Fibroblast of skin of back (primary cell): ENCODE measurements at places on chromosomes 7 and 10.

DNA sequence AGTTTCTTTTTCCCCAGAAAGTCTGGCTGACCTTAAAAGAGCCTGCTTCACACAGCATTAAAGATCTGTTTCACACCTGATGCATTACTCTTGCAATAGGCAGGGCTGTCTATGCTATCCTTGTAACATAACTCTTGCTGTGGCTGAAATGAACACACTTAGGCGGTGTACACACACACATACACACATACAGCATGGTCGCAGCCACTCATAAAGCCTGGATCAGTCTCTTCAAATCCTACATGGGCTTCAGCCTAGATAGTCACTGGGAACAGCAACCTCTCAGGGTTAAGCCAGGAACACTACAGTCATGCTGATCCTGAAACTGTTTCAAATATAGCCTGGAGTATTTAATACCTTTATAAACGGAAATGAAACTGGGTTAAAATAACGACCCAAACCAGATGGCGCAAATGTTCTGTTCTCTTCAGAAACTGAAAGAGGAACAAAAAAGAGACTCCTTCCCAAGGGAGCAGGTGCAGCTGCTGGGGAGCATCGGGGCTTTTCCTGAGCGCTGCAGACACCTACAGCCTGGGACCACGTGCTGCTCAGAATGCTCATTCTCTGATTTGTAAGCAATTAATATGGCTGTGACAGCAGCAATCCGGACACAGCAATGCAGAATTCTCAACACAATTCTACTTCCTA lies 61.0 kb upstream of the SFMBT2 start:
- DNase-seq: no peak

- peak; percentile 12 for DNase-seq
These were observed 27.6 kb downstream of the AMZ1 start for GRCh38 chr7:2715341-2716231.

GRCh38 chr10:21314906-21315644 lies 210.4 kb downstream of the SKIDA1 start:
- DNase-seq: peak; percentile 38

GRCh38 chr7:76122516-76123239 lies 74.8 kb downstream of the MDH2 start:
- no peak for DNase-seq

DNA sequence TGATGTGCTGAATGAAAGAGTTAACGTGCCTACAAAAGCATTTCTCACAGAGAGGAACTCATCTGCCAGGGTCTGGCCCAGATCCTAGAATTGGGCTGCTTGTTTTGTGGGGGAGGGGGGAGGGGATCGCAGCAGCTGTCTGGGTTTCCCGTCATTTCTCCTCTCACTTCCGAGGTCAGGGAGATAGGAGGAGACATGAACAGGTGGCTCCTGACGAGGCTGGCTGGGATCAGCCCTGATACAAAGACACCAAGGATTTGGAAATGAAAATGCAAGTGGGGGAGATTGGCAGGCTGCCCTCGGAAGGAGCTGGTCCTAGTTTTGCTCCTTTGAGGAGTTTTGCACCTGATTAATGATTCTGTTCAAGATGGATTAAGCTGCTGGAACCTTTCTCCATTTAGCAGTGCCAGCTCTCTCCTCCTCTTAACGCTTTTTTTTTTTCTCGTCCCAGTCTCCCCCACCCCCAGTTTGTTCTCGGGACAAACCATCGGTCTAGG lies 86.8 kb upstream of the KMT2C start:
- no peak for DNase-seq

- no peak for DNase-seq
These were observed 250.8 kb upstream of the HABP2 start for GRCh38 chr10:113302062-113302461.

DNA sequence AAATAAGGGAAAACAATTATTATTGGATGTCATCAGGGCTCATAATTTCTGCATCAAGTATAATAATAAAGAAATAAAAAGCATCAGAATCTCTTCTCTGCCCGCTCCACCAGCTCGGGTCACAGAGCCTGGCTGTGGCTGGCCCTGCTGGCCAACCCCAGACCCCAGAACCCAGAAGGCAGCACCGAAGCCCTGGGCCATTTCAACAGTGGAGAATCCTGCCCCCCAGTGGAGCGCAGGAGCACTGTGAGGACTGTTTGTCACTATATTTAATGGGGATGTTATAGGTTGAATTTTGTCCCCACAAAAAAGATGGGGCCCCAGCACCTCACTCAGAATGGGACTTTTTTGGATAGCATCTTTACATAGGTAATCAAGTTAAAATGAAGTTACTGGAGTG lies 27.3 kb downstream of the DENND11 start:
- no peak for DNase-seq

- no peak for DNase-seq
These were observed 10.7 kb downstream of the APBB1IP start for GRCh38 chr10:26448706-26449435.

DNA sequence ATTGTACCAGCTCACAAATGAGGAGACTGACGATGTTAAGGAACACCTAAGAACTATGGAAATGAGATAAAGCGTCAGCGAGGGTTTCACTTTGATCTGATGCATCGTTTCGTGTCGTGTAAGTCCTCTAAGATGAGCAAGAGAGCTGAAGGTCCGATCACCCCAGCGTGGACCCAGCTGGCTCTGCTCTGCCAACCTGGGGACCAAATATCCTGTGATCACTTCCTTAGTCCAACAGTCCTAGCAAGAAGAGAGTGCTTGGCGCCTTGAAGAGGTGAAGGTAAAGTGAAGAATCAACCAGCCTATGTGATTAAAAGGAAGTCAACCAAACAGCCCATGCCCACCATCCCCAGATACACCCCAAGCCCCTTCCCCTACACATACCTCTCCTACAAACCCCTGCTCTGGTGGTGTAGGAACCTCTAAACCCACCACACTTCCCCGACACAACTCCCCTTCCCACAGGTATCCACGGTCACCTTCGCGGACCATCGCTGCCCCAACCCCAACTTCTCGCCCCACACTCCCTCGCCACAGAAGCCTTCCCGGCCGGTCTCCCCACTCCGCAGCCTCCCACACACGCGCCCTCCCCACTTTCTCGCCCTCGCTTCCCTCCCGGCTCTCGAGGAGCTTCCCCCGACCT lies 722 bp downstream of the UPF2 start:
- DNase-seq: peak; percentile 12

DNA sequence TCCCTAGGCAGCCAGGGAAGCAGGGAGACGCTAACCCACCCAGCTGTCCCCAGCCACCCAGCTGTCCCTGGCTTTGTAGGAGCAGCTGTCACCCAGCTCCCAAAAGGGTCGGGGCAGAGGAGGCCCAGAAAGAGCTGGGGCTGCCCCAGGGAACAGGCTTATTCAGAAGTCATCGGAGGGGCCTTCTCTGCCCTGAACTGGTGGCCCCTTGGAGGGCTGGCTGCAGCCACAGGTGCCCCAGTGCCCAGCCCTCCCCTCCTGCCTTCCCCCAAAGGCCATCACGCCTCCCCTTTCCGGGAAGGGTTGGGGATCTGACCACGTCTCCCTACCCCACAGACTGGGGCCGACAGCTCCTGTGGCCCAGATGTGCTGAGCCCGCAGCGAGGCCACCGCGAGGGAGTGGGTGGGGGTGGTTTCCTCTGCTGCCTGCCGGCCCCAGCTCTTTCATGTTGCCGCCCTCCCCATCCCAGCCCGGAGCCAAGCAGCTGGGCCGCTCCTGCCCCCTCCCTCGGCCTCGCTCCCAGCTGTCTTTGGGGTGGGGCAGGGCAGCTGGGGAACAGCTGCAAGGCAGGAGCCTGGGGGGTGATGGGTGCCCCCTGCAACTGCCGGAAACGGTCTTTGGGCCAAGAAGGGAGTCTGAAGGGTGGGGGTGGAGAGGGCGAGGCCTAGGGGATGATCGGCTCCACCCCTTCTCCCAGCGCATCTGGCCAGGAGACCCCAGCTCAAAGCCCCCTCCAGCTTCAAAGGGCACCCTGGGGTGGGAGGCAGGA lies 16.8 kb downstream of the TRIM8 start:
- peak; percentile 28 for DNase-seq

DNA sequence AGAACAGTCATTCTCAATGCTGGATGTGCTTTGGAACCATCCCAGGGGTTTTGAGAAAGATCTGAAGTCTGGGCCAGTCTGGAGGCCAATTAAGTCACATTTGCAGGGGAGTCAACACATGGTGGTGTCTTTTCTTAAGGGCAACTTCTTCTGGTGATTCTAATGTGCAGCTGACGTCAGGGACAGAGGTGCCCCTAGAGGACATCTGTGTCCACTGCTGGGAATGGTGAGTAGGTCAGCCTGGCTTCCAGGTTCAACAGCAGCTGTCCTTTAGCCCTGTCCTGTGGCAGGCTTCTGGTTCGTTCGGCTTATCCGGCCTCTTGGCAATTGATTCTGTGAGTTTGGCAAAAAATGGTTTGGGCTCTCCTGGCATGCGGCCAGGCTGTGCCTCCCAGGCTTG lies 269.7 kb upstream of the HABP2 start:
- DNase-seq: no peak

- DNase-seq: no peak
These were observed 183.4 kb upstream of the PLXNA4 start for GRCh38 chr7:132759482-132760243.

DNA sequence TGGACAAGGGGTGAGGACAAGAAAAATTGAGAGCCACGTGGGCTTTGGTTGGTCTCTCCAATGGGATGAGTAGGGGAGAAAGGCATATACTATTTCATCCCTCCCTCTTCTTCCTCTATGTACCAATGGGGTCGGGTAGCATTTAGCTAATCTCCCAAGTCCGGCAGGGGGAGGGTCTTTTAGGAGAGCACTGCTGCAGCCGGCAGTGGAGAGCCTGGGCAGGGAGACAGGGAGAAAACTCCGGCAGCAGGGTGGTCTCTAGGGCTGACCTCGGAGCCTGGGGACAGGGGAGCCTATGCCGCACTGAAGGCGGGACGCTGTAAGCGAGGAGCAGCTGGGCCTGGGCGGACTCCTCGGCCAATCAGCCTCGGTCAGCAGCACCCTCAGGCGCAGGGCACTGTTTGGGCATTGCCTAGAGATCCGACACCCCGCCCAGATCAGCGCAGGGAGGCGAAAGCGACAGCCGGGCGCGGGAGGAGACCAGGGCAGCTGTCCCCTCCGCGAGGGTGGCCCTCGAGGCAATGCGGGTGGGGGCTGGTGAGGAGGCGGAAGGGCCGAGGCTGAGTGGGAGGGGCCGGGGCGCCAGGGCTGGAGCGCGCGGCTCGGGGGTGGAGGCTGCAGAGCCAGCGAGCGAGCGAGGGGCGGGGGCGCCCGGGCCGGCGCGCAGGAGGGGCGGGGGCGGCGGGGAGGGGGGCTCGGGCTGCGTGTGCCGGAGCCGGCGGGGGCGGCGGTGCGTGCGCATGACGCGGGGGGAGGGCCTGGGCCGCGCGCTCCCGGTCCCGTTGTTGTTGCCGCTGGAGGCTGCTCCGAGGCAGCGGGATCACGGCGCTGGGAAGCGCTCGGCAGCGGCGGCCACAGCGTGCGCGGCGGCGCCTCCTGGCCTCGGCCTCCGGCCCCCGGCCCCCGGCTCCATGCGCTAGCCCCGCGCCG lies at the start of gene AGAP3:
TSS of gene AGAP3 (plus strand) at position 785 of the 930 bp plus-strand sequence. CDS start 267 bp downstream, outside the sequence.
- DNase-seq: peak; percentile 81
